ENCODE measurements at places on chromosomes 6 and 20.

GRCh38 chr6:146914489-146915483 lies 289.4 kb upstream of the STXBP5 start:
- DNase-seq, result no peak

- no peak for DNase-seq
Measured at GRCh38 chr20:50289581-50289980, 99.0 kb downstream of the CEBPB start.

DNA sequence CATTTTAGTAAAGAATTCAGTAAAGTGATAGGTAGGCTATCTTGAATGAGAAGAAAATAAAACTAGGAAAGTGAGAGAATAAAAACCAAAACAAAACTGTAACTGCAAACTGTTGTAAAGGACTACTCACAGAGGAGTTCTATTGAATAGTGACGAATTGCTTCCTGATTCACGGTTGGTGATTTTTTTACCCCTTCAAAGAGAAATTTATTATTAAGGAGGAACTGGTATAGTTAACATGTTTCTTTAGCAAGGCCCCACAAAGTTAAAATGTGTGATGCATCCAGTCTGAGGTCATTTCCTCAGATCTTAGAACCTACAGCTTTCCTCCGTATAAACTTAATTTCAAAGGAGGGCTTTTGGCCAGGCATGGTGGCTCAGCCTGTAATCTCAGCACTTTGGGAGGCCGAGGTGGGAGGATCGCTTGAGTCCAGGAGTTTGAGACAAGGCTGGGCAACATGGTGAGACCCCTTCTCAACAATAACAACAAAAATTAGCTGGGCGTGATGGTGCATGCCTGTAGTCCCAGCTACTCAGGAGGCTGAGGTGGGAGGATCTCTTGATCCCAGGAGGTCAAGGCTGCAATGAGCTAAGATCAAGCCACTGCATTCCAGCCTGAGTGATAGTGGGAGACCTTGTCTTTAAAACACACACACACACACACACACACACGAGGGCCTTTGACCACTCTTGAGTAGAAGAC lies 8.3 kb downstream of the PRDM1 start:
- no peak for DNase-seq

- no peak for DNase-seq
Measured at GRCh38 chr6:49790341-49790740, 3.3 kb upstream of the PGK2 start.

DNA sequence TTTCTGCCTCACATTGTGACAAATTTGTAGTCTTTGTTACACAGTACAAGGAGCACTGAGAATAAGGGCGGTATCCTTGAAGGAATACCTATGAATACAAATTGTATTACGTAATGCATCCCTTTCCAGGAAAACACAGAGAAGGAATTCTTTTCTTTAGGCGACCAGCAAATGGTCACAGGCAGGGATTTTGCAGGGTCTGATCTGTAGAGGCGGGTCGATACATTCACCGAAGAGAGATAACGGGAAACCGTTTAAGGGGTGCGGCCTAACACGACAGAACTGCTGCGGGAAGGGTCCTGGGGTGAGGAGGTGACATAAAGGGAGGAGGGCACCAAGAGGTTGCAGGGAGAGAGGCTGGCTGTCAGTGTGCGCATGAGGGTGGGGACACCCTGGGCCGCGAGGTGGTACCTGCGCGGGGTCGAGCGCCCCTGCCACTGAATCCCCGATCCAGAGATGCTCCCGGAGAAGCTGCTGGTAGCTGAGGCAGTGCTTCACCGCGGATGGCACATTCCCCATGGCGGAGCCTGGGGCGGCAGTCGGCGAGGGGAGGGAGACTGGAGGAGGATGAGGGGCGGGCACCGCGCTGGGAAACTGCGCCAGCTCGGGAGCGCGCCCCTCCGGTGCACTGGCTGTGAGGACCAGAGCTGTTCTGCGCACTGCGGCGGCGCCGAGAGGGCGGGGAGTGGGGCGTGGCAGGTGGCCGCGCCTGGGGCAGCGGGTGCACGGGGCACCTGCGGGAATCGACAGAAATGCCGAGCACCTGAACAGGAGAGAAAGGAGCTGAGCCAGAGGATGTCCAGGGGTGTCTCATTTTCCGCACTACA lies at the start of gene HMGCLL1:
TSS of gene HMGCLL1 (minus strand) at position 656 of the 827 bp plus-strand sequence. CDS start at position 519, 137 bp downstream.
- no peak for DNase-seq

DNA sequence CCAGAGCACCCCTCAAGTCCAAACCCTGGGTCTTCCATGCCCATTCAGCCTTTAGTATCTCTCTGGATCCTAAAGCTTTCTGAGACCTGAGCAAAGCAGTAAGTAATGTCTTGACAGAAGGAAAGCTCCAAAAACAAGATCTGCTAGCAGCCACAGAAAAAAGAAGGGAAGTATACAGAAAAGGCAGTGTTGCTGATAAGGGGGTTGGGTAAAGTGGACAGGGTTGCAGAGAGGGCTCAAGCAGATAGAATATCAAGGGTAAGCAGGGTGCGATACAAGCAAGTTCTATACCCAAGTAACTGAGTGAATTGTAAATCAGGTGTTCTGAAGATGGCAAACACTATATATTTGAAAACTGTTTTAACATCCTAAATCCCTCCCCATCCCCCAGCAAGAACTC lies 113.4 kb upstream of the CARMIL1 start:
- no peak for DNase-seq

GRCh38 chr6:72246926-72247325 lies 360.6 kb downstream of the RIMS1 start:
- no peak for DNase-seq

DNA sequence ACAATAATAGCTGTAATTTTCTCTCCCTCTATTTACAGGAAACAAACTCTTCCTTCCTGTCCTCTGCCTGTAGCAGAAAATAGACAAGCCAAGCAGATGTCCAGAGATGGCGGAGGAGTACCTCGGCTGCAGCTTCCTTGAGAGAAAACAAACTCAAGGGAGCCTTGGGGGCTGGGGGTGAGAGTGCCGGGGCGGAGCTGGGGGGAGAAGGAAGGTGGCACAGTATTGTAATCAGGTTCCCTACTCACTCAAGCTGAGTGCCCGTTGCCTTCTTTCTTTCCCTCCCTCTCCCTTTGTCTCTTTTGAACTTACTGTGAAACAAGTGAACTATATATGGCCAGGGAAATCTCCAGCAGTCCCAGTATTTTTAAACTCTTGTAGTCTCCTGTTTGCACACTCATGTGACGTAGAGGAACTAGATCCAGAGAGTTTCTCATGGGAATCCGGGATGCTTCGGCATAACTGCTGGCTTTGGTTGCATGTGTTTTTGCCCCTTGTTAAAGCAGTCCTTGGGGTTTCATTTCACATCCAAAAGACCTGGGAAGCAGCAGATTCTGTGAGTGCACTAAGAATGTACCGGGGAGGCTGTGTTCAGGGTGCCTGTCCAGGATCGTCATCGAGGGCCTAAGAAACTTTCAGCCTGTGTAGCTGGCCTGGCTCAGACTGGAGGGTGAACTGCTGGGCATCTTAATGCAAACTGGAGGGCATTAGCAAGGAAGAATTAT lies 44.6 kb upstream of the HDDC2 start:
- no peak for DNase-seq

- no peak for DNase-seq
Measured at GRCh38 chr20:19025430-19026120, 186.9 kb upstream of the SLC24A3 start.

DNA sequence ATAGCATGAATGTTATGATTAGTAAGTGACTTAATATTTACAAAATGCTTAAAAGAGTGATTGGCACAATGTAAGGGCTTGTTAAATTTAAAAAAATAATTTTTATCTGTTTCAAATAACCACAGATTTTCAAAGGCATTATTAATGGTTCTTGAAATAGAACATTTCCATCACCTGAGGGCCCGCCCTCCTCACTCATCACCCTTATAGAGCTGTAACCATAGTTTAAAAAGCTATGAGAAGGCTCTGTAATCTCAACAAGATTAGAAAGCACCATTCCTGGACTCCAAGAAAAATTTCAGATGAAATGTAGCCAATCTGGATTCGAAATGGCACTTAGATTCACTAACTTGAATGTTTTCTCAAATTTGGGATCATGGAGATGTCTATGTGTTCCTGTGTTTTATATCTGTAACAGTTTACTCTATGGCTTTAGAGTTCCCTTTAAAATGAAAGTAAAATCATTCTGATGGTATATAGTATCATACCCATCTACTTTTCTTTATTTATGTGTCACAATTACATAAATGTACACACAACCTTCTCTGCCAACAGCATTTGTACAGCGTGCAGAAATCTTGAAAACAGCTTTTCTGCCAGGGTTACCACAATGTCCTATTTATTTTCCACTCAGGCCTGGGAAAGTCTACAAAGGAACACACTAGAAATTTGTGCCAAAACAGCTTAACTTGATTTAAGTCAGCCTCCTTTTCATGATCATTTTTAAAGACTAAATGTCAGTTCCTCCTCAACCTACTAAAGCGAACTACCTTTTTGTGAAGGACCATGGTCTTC lies 207.7 kb downstream of the TBX18 start:
- no peak for DNase-seq

DNA sequence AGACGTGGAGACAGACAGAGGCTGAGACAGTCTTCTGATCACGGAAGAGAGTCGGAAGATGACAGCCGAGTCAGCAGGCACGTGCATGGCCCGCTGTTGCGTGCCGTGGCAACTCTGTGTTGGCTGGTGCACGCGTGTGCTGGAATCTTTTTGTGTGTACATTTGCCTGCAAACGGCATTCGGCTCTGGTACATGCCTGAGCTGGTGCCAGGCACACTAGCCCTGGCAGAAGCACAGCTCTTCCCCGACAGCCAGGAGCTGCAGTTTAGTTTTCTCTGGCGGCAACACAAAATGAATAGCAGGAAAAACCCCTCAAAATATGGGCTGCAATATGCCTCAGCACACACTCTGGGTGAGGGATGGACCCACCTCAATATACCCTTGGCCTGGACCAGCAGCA lies 769 bp upstream of the PDYN start:
- no peak for DNase-seq

DNA sequence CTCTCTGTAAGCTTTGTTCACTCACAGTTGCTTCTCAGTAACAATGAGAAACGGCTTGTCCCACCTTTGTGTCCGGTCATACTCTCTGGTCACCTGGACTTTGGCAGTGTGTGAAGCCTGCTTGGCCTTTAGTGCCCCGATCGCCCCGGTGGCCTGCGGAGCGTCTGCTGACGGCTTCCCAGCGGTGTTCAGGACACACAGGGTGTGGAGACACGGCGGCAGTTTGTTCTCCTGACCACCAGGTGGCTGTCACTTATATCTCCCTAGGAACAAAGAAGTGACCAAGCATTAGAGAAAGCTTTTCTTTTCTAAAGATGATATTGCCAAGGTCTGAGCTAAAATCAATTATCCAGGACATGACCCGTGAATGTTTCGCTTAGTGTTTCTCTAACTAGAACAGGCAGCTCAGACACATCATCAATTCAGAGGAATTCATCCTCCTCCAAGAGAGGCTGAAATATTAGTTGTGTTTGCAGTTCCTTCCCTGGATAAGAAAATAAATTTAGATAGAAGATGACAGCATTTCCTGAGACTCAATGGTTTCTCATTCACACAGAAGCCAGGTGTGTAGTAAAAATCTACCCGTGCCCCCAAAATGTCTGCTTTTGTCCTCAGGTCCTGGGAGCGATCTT lies 167.4 kb upstream of the THBS2 start:
- DNase-seq, result peak; percentile 11

GRCh38 chr6:99522531-99522930 lies 7.3 kb upstream of the USP45 start:
- DNase-seq, result no peak

GRCh38 chr20:58084966-58085365 lies 143.5 kb downstream of the ANKRD60 start:
- no peak for DNase-seq

DNA sequence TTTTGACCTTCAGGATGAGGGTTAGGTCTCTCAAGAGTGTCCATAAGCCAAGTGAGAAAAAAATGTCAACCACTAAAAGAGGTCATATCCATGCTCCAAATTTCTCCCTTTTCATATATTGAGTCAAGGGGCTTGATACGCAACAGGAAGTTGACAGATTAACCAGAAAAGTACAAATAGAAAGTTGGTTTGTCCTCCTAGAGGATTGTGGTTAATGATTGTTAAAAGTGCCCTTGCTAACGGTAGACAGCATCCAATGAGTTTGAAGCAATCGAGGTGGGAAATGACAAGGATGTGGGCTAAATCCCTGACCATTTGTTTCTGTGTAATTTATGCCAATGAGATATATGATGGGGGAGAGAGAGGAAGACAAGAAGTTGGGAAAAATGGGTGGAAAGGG lies 18.1 kb upstream of the HBS1L start:
- no peak for DNase-seq

DNA sequence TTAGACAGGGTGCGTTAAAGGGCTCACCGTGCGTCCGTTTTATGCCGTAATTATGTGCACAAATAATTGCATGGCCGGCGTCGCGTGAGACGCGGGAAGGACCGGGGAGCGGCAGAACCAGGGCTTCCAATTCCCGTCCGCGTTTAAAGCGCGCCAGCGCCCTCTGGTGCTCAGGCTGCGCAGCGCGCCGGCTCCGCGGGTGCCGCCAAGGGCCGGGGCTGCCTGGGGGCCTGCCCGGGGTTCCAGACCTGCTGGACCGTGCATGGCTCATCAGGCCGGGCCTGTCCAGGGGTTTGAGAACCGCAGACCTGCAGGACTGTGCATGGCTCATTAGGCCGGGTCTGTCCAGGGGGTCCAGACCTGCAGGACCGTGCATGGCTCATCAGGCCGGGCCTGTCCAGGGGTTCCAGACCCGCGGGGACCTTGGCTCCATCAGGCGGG lies 369.0 kb downstream of the THBS2 start:
- DNase-seq, result peak; percentile 82

DNA sequence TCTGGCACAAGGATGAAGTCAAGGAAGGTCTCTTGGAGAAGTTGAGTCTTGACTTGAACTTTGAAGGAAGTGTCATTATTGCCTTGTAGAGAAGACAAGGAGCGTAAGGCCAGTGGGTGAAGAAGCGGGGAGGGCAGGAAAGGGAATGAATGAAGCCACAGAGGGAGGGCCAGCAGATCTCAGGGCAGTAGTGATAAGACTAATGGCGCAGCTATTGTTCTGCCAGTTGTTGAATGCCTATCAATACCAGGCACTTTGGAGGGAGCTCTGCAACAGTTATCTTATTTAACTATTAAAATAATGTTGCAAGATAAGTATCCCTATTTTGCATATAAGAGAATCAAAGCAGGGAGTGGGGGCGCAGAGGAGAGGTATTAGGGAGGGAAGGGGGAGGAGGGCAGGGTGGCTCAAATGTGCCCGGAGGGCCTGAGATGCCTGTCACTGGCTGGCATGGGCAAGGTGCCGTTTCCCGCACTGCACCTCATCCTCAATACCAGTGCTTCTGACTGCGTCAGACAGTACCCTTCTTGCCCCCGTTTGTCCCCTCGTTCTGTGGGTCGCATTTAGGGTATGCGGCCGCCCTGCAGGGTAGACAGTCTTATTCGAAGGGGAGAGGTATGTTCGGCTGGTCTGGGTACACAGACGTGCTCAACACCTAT lies 109.8 kb downstream of the ZDHHC14 start:
- DNase-seq, result no peak

DNA sequence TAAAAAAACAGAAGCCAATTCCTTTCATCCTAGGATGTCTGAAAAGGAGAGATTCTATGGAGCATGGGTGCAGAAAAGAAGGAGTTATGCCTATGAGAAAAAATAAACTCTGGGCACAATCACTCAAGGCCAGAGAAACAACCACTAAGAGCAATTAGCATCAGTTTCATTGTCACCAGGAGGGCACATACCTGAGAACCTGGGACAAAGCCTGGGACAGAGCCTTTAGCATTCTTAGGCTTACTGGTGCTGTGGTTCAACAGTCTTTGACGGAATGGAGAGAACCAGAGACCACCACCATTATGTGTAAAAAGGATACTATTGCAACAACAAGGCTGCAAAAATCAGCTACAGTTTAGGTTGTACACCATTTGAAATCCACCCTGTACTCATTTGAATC lies 29.4 kb upstream of the BCKDHB start:
- no peak for DNase-seq

- peak; percentile 71 for DNase-seq
Measured at GRCh38 chr6:31568537-31568961, 3.5 kb upstream of the LTA start.

GRCh38 chr6:1247056-1247455 lies 64.8 kb upstream of the FOXQ1 start:
- DNase-seq, result no peak
